Stimulated activated CD8-positive, alpha-beta memory T cell treated with anti-CD3 and anti-CD28 coated beads, Interleukin-15, amount 100 ng/mL, for 4 hours (primary cell): ENCODE measurements at places on chromosomes 12 and 14.
A peak's percentile ranks its signal among the peaks of the same experiment; 100 is the strongest.

GRCh38 chr12:53997204-53998109 is 2.5 kb upstream of the HOXC9 start:
- DNase-seq: no peak

GRCh38 chr14:89947344-89947743 is 7.2 kb downstream of the EFCAB11 start:
- no peak for DNase-seq

DNA sequence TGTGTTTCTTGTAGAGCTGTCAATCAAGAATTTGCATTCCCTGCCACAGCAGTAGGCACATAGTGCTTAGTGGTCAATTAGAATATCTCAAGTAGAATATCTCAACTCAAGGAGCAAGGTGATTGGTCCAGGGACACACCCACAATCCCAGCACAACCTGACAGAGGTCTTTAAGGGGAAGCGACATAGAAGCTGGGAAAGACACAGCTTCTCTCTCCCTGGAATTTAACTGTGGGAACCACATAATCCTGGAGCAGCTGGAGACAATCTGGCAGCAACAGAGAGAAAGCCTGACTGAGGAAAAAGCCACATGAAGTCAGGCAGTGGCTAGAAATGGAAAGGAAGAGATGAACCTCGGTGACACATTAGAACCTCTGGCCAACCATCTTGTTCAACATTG is 85.7 kb upstream of the LMO3 start:
- DNase-seq: no peak

DNA sequence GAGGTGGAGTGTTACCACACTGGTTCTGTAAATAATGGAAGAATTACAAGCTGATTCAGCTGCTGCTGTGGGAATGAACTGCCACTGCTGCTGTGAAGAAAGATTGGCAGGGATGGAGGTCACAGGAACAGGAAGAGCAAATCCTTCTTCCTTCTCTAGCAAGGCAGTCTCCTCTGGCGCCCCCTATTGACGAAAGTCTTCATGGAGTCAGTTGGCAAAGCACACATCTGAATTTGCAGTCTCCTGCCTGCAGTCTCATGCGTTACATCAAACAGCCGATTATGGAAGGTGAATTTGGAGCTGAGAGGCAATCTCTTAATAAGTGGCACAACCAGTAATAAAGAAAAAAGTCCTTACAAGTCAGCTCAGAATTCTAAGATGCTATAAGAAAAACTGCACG is 106.0 kb upstream of the TMTC1 start:
- DNase-seq: no peak

GRCh38 chr14:67559639-67560038 is 26.5 kb downstream of the PLEKHH1 start:
- DNase-seq: no peak

DNA sequence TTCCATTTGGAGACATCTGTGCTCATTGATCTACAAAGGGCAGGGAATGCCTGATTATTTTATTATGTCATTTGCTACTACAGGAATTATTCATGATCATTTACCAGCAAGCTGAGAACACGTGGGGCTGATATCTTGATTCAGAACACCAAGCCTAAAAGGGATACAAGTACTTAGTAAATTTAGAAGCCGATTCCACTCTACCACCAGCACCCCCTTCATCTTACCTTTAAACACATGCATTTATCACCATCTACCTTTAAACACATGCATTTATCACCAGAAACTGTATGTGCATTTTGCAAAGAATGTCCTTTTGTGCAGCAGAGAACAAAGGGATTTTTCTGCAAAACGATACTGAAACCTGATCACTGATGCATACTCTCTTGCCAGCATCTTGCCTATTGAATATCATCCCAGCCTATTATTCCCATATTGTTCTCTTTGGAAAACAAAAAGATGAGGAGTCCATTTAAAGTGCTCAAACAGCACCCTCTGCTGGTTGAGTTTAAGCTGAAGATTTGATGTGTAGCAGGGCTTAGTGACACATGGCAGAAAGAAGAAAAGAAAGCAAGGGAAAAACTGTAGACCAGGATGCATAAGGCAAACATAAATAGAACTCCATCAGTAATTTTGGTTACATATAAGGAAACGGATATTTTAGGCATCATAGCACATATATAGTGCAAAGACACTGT is 132.6 kb upstream of the PLEKHG7 start:
- no peak for DNase-seq

DNA sequence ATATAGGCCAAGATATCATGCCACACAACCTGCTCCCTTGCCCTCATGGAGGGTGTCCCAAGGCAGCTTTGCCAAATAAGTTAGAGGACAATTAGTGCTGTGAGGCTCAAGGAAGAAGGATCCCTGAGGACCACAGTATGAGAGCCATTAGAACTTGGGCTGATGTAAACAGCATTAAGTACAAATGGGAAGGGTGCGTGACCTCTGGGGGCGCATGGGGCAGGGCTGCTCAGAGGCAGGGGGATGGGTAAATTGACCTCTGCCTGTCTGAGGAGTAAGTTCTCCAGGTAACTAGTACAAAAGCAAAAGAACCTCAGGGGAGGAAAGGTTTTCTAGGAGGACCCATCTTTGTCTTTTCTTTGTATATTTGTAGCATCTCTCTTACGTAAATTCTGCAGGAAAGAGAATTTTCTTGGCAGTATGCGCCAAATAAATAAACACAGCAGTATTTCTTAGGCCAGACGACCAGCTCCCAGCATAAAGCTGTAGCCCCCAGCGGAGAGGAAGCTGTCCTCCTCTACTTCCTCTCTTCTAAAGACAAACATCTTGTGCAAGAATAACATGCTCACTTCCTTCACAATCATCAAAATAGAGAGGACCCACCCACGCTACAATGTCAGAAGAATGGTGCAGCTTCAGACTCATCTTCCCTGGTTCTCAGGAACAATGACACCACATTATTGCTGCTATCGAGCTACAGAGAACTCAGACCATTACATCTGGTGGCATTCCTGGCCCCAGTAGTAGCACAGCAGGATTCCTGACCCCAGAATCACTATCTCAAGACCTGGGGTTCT is 16.4 kb upstream of the VWF start:
- DNase-seq: peak; percentile 12

DNA sequence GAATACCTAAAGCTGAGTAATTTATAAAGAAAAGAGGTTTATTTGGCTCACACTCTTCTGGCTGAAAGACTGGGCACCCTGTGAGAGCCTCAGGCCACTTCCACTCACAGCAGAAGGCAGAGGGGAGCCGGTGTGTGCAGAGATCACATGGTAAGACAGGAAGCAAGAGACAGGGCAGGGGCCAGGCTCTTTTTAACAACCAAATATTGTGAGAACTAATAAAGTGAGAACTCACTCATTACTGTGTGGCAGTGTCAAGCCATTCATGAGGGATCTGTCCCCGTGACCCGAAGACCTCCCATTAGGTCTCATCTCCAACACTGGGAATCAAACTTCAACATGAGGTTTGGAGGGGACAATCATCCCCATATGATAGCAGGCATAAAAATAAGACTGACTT is 180.8 kb upstream of the DIO3 start:
- no peak for DNase-seq

GRCh38 chr12:95551305-95551704 is at the start of gene USP44:
USP44 (minus strand) TSS chr12:95551476; CDS start chr12:95534256, 17,220 bp downstream.
- no peak for DNase-seq

- no peak for DNase-seq
Measured at GRCh38 chr14:70213721-70214282, 25.1 kb upstream of the SLC8A3 start.

GRCh38 chr14:72518809-72519377 is 375.0 kb downstream of the DPF3 start:
- DNase-seq: no peak

DNA sequence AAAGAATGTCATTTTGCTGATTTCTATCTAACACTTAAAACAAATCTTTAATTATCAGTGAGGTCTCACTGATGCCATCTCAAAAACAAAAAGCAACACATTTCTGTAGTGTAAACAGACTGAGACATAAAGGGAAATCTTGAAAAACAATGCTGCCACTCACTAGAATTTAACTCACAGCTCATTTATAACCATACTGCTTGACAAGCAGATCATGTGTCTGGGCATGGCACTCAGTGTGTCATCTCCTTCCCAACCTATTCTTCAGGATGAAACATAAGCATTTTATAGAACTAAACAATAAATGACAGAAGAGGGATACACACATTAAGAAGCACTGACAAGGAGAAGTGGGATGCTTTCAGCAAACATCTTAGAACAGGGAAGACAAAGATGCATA is 22.4 kb downstream of the ATF7 start:
- no peak for DNase-seq

DNA sequence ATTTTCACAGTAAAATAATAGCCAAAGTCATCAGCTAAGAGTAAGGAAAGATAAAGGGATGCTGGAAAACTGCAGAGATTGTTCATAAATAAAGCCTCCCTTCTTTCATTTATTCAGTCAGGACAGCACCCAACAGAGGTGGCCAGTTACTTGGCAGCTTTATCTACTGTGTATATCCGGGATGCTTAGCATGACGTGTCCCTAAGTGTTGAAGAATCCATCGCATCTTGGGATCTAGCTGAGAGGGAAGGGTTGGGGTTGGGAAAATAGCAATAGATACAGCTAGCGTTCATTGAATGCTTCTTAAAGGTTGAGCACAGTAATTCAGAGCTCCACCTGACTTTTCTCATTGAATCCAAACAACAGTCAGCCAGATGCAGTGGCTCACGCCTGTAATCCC is 5.6 kb upstream of the ERBB3 start:
- no peak for DNase-seq

DNA sequence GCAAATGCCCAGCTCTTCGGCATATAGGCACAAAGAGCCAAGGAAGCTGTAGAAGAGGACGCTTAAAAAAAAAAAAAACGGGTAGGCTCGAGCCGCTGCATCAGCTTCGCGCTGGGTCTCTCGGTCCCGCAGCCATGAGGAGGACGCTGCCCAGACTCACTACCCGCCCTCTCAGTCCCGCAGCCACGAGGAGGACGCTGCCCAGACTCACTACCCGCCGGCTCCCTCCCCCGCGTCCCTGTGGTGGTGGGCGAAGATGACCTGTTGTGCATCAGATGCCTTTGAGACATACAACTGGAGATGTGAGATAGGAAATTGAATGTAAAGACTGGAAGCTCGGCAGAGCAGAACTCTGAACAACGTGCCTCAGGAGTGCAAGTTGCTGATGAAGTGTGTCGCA is 11.4 kb upstream of the SPSB2 start:
- DNase-seq: no peak

DNA sequence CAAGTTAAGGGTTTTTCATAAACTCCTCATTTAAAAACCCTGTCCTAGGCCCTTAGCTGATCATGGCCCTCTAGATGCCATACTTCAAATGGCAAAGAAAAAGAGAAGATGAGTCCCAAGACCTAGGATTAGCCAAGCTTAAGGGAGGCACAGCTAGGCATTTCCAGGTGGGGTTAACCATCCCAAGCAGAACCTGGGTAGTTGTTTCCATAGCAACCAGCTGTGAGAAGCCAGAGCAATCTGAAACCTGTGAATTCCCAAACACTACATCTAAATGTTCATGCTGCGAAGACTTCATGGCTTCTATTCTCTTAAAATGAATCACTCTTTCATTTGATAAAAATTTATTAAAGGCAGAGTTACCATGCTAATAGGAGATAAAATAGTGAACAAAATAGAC is 372.9 kb downstream of the C12orf50 start:
- DNase-seq: no peak

GRCh38 chr14:58635091-58635830 is 2.5 kb upstream of the DACT1 start:
- no peak for DNase-seq

DNA sequence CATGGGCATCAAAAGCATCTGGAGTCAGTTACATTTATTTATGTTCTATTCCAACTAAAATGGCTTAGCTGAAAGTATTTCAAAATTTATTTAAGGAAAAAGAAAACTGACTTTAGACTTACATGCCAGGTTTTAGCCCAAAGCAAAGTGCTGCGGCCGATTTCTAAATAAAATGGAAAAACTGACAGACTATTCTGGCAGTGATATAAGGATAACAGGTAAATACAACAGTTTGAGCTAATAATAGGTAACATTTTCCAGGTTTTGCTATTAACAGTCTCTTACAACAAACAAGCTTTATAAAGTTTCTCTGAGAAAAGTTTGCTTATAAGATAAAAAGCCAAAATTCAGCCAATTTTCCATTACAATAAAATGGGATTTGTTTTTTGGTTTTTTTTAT is 937.2 kb upstream of the FLRT2 start:
- DNase-seq: no peak

DNA sequence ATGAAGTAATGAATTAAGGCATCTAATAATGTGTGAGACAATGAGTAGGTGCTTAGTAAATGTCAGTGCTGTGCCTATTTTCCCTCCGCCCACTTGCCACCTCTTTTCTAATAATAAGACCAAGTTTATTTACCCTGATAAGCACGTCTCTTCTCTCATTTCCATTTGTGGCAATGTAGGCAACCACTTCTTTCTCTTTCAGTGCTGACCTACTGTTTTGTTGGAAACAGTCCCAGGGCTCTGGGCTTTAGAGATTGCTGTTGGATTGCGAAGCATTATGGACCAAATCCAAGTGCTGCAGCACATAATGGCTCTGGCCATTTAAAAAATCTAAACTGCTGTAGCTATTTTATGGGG is 141.3 kb upstream of the PLEKHG7 start:
- DNase-seq: no peak

- DNase-seq: no peak
Measured at GRCh38 chr14:61875483-61875882, 113.3 kb downstream of the SNAPC1 start.

DNA sequence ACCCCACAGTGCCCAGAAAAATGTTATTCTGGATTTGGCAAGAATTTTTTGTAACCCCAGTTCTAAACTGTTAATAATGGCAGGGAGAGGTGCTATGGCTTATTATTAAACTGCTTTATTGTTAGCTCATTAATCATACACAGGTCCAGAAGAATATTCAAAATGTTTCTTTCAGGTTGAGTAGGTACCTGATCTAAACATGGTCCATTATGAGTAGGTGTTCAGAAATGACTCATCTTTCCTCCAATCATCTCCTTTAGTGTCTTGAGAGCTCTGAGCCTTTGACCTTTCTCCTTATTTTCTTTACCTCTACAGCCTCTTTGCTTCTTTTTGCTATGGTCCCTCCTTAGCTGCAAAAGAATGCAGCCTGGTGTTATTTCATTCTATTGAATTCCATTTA is 211.0 kb upstream of the GARIN6 start:
- no peak for DNase-seq

- no peak for DNase-seq
Measured at GRCh38 chr12:67043771-67044170, 225.4 kb upstream of the CAND1 start.

- DNase-seq: no peak
Measured at GRCh38 chr12:3168223-3169221, 91.3 kb downstream of the TSPAN9 start.

DNA sequence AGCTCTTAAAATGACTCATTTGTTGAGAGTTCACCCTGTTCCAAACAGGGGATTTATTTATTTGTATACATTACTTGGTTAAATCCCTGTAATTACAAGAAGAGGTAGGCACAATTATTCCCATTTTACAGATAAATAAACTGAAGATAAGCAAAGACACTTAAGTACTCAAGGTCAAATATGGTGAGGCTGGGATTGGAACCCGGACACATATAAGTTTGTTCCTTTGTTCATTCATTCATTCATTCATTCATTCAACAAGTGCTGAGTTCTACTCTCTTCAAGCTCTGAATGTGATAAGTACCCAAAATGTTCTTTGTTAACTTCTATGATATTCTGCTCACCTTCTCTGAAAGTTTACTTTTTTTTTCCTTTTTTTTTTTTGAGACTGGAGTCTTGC is 2.4 kb upstream of the TRIM9 start:
- no peak for DNase-seq

- DNase-seq: no peak
Measured at GRCh38 chr14:77498984-77499527, 440 bp upstream of the ISM2 start.
